ENCODE measurements at places on chromosomes 7 and 10.

DNA sequence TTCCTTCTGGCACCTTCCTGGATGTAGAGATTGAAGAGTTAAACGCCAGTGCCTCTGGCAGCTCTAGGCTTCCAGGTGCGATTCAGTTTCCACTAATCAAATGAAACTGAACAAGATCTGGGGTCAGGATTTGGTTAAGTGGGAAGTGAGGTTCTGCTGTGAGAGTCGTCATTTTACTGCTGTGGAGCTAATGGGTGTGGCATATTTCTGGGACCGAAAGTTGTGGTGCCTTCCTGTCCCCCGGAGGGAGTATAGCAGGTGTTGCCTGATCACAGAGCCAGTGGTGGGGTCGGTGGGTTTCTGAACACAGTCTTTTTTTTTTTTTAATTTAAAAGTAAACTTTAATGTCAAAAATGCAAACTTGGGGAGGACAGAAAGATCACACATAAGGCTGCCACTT, 37.0 kb upstream of the JAKMIP3 start:
- DNase-seq = no peak

GRCh38 chr7:129502708-129503685, 666 bp downstream of the SMKR1 start:
- DNase-seq = no peak

- no peak for DNase-seq
Observed at GRCh38 chr7:22666732-22667131, 60.3 kb upstream of the IL6 start.

DNA sequence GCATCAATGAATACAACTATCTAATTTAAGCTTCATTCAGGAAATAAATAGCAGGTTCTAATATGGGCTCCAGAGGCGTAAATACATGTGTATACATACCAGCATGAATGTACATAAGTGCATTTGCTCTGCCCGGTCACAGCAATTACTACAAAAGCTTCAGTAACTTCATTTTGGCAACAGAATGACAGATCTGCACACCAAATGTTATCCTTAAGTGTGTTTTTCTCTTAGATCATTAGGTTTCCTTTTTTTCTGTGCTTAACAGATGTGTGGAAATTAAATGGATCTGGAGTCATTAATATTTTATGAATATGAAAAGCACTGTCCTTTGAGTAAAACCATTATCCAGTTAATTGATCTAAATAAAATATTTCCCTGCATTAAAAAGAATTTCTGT, 159.0 kb upstream of the MEOX2 start:
- DNase-seq = no peak
